ENCODE measurements at places on chromosomes 3 and 15. TPM values are rescaled to one million over a fixed set of nuclear protein-coding genes. Genes with fewer than 3 reads are reported as not detected.
A peak's percentile ranks its signal among the peaks of the same experiment; 100 is the strongest.

Gene HIGD2B
- 0.22 TPM for total RNA-seq

- no peak for DNase-seq
Measured at GRCh38 chr3:118636841-118637240, 397.8 kb downstream of the IGSF11 start.

Gene DCBLD2
- total RNA-seq, result 9.6 TPM

Gene CPEB1
- 13.7 TPM for total RNA-seq

Gene RBP2
- not detected for total RNA-seq

DNA sequence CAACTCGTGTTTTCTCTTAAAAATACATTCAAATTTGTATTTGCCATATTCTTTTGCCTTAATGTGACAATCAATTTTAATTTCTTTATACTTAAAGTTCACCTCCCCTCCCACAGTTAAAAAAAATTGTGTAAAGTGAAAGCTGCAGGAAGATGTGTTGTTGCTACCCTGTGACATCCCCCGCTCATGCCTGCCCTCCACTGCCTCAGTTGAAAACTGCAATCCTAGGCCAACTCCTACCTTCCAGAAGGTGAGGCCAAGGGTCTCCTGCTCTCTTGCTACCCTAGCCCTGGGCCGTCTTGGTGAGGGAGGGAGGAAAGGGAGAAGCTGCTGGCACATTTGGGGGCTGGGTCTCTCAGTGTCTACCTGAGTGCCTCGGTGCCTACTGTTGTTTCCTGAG is 57.0 kb upstream of the CMTM7 start:
- DNase-seq, result peak; percentile 18

DNA sequence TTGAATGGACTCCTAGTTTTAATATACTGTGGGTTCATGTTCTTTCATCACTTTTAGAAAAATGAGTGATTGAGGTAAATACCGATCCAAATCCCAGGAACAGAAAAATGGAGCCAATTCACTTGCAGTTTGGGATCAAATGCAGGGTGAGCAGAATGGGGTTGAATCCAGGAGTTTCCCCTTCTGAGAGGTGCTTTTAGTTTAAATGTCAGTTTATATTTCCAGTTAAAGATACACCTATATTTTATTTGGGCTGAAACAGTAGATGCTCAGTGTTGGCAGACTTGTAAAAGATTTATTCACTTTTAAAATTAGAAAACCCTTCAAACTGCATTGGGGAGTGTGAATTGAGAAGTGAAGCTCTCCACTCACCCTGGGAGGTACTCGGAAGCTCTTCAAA is 2.6 kb downstream of the TRIM71 start:
- no peak for DNase-seq

DNA sequence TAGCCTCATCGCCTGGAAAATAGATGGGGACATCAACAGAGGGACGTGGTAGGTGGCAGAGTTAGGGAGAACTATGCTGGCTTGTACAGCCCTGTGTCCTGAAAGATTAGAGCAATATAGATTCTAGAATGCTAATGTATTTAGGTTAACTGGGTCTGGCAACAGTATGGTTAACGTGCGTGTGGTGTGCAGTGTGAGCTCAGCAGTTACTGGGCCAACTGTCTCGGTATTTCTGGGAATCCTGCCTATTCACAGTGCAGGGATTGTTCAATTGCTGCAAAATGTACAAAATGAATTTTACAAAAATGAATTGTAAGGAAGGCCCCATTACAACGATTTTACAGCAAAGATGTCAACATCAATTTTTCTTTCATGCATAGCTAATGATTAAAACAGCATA is 20.6 kb downstream of the MEIS2 start:
- no peak for DNase-seq

GRCh38 chr3:188326111-188326510 is 172.2 kb downstream of the LPP start:
- no peak for DNase-seq

Gene FNDC3B
- total RNA-seq, result 35.8 TPM

DNA sequence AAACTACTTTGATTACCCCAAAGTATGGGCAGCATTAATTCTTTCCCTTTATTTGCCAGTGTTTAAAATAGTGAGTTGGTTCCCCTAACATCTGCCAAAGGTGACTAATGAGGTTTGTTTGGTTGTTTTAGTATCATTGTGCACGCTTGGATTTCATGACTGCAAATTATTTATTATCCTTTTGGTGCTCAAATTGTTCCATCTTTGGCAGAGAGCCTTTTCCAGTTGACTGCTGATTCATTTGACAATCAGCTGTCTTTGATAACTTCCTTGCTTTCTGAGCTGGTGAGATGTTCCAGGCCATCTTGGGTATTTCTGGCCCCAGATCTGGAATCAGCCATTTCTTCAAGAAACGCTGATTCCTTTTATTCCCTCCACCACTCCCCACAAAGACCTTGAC is 8.9 kb downstream of the DLEC1 start:
- DNase-seq, result no peak

- no peak for DNase-seq
Measured at GRCh38 chr3:99866261-99866761, 48.6 kb downstream of the CMSS1 start.

Gene OR5K2
- not detected for total RNA-seq

- no peak for DNase-seq
Measured at GRCh38 chr3:138567403-138567802, 26.7 kb downstream of the CEP70 start.

- no peak for DNase-seq
Measured at GRCh38 chr3:161700998-161701397, 204.4 kb downstream of the OTOL1 start.

GRCh38 chr3:110569073-110569472 is 502.5 kb upstream of the NECTIN3 start:
- DNase-seq, result no peak

Gene TMOD3
- total RNA-seq, result 45.0 TPM

Gene CCR3
- not detected for total RNA-seq

DNA sequence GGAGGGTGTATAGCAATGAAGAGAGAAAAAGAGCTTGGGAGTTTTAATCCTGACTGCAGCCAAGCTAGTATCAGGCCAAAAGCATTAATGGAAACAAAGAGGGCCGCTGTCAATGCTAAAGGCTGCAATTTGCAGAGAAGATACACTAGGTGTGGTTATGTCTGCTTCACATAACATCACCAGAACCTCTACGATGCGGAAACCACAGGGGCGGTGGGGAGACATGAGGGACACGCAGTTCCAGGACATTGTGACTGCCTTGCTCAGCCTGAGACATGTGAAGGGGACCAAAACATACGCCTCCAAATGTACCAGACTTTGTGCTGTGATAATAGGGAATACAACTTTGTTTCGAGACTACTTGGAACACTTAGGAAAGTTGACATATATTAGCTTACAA is 88.4 kb downstream of the APBA2 start:
- no peak for DNase-seq

Gene NDUFAF3
- 73.3 TPM for total RNA-seq

GRCh38 chr3:32383136-32383711 is 8.4 kb upstream of the CMTM7 start:
- no peak for DNase-seq

- no peak for DNase-seq
Measured at GRCh38 chr15:58962662-58963565, 24.5 kb upstream of the RNF111 start.

DNA sequence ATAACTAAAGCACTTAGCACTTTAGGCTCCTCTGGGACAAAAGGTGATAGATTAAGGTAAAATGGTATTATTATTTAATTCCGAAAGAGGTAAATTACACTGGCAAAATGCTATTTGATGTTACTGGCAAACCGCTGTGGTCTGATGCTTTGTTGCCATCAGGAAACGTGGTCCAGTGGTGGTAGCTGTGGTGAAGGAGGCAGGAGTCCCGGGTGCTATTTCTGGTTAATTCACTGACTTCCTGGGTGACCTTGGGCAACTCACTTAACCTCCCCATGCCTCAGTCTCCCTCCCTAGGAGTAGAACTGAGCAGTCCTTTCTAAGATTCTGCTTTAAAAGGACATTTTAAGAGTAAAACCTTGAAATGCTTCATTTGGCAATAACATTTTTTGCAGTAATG is 233.4 kb downstream of the ZPLD1 start:
- DNase-seq, result no peak

DNA sequence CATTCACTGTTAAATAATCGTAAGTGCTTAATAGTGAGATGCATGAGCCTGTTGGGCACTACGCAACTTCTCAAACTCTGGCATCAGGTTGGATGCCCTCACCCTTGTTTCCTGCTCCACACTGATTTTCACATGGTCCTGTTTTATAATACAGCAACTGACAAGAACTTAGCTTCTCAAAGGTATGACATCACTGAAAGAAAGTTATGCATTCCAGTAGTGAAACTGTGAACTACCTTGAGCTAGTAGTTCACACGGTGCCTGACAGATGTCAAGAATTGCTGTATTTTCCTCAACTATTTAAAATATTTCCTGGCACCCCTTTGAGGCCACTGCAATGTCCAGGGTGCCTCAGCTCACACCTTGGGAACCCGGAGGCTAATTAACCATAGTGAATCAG is 327.5 kb downstream of the RORA start:
- no peak for DNase-seq

Gene SERINC4
- total RNA-seq, result 0.22 TPM

DNA sequence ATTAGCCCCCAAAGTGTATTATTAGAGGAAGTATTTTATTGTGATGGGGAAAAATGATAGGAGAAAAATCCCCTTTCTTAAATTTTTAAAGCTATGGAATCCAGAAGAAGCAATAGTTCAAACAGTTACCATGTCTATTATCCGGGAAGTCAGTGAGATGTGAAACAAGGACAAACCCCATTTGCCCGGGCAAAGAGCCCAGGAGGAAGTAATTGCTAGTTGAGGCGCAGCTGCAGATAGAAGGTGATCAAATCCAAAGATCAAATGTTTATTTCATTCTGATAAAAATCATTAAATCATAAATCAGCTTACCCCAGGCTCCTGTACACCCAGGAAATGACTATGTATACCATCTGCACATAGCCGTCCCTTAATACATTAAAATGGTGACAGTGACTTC is 204.0 kb upstream of the CRBN start:
- no peak for DNase-seq

GRCh38 chr3:194946091-194946490 is 260.4 kb downstream of the FAM43A start:
- no peak for DNase-seq

Data from K562 (cell line).